Activated naive CD4-positive, alpha-beta T cell treated with anti-CD3 and anti-CD28 coated beads for 36 hours (primary cell): ENCODE measurements at places on chromosomes 2 and 18. TPM values are rescaled to one million over a fixed set of nuclear protein-coding genes. Genes with fewer than 3 reads are reported as not detected.
A peak's percentile ranks its signal among the peaks of the same experiment; 100 is the strongest.

- H3K4me3 ChIP-seq: no peak overlapping the region
- DNase-seq: no peak
- H3K27ac ChIP-seq: no peak overlapping the region
- H3K4me1 ChIP-seq: no peaks in the 10 kb centered on the region
- H3K36me3 ChIP-seq: no peaks in the 10 kb centered on the region
These were observed 134.6 kb downstream of the TMEFF2 start for GRCh38 chr2:192060161-192060560.

- H3K4me1 ChIP-seq: no peaks in the 10 kb centered on the region
- no peak for DNase-seq
- H3K4me3 ChIP-seq: no peak overlapping the region
These were observed 1377.4 kb upstream of the ACVR2A start for GRCh38 chr2:146467425-146467824.

GRCh38 chr2:214410918-214411554, at the start of gene VWC2L:
Gene VWC2L (plus strand): TSS chr2:214411054. CDS start chr2:214414194, 3,140 bp downstream.
- peaks cover 5% of the 10 kb centered on the region for H3K27me3 ChIP-seq
- DNase-seq: peak; percentile 56
- H3K4me3 ChIP-seq: no peak within 1 kb of the TSS
- no peaks in the 10 kb centered on the region for H3K4me1 ChIP-seq

- no peaks in the 10 kb centered on the region for H3K36me3 ChIP-seq
- no peaks in the 10 kb centered on the region for H3K4me1 ChIP-seq
- H3K27me3 ChIP-seq: no peaks in the 10 kb centered on the region
These were observed 61.8 kb upstream of the ARL4C start for GRCh38 chr2:234558642-234559041.

The PTH2R gene
- total RNA-seq: not detected

The SIX2 gene
- total RNA-seq: not detected
